Sigmoid colon (tissue), 7 donors: ENCODE measurements at places on chromosomes 3 and 15. TPM values are rescaled to one million over a fixed set of nuclear protein-coding genes. Genes with fewer than 3 reads are reported as not detected.

The TMEM212 gene
- not detected for polyA plus RNA-seq

The MAGI1 gene
- polyA plus RNA-seq, result 10.2 TPM

The GP5 gene
- not detected for polyA plus RNA-seq

The SNTN gene
- polyA plus RNA-seq, result not detected

The MYO5C gene
- 16.4 TPM for polyA plus RNA-seq

GRCh38 chr15:76183930-76184649 is 124.3 kb downstream of the TMEM266 start:
- H3K4me3 ChIP-seq, result no peak overlapping the region
- H3K27ac ChIP-seq, result no peak overlapping the region
- no peaks in the 10 kb centered on the region for H3K4me1 ChIP-seq
- H3K27me3 ChIP-seq, result peaks cover 40% of the 10 kb centered on the region

- no peak overlapping the region for H3K27ac ChIP-seq
- DNase-seq, result no peak
- no peak overlapping the region for H3K4me3 ChIP-seq
- H3K27me3 ChIP-seq, result no peaks in the 10 kb centered on the region
- no peaks in the 10 kb centered on the region for H3K4me1 ChIP-seq
Observed at GRCh38 chr3:62521464-62522105, 148.2 kb upstream of the FEZF2 start.

DNA sequence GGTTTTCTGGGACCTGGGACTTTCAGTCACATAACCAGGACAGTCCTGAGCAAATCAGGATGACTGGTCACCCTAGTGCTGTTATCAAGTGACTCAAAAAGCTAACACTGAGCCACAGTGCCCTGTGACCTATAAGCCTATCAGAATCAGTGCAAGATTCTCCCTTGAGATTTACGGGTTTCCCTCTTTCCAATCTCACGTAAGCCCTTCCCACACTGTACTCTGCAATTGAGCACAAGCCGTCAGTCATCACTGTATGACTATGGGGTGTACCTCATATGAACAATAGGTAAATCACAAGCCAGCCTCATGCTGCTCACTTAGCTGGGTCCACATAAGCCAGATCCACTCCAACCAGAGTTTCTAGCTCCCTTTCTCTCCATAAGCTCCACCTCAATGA is 21.0 kb upstream of the CLDN18 start:
- no peak for DNase-seq
- H3K36me3 ChIP-seq, result no peaks in the 10 kb centered on the region
- H3K4me3 ChIP-seq, result no peak overlapping the region
- no peak overlapping the region for H3K27ac ChIP-seq

GRCh38 chr3:197027151-197027895 is 2.3 kb downstream of the MELTF start:
- H3K36me3 ChIP-seq, result no peaks in the 10 kb centered on the region
- no peak overlapping the region for H3K4me3 ChIP-seq
- no peaks in the 10 kb centered on the region for H3K4me1 ChIP-seq
- H3K27ac ChIP-seq, result no peak overlapping the region
- DNase-seq, result no peak
- peaks cover 35% of the 10 kb centered on the region for H3K27me3 ChIP-seq

GRCh38 chr15:93438310-93438709 is 349.3 kb upstream of the RGMA start:
- no peaks in the 10 kb centered on the region for H3K27me3 ChIP-seq
- H3K27ac ChIP-seq, result no peak overlapping the region
- no peaks in the 10 kb centered on the region for H3K4me1 ChIP-seq
- no peak for DNase-seq

DNA sequence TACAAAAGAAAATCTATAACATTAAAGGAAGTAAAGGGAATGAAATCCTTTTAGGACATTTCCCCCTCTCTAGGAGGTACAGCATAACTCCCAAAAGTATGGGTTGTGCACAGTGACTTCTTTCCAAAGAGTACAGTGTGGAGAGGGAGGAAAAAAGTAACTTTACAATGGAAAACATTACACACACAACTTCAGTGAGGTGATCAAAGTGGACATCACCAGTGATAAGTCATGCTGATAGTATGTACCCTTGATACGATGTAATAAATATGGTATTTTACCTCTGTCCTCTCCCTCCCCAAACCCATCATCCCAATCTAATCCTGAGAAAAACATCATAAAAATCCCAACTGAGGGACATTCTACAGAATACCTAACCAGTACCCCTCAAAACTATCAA is 10.8 kb downstream of the PLD1 start:
- DNase-seq, result no peak
- H3K4me1 ChIP-seq, result peaks cover 19% of the 10 kb centered on the region
- no peak overlapping the region for H3K27ac ChIP-seq
- no peaks in the 10 kb centered on the region for H3K36me3 ChIP-seq
- H3K27me3 ChIP-seq, result no peaks in the 10 kb centered on the region
- H3K4me3 ChIP-seq, result no peak overlapping the region

GRCh38 chr3:175047786-175048185 is 188.7 kb downstream of the NAALADL2 start:
- DNase-seq, result no peak
- H3K4me1 ChIP-seq, result no peaks in the 10 kb centered on the region
- no peak overlapping the region for H3K27ac ChIP-seq

DNA sequence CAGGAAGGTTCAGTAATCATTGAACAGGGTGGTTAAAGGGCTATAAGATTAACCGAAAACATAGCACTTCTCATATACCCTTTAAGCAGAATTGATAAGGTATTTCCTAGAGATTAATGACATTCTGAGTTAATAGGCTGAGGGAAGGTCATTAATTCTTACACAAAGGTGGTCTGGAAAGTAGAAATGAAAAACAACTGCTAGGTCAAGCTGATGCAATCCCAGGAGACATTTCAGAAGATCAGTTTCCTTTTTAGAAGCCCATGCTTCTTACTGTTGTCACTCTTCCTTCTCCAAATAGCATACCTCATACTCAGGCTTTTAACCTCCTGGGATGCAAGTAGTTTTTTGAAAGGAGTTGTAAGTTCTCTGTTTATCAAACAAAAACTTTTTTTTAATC is 8.8 kb downstream of the FILIP1L start:
- no peaks in the 10 kb centered on the region for H3K36me3 ChIP-seq
- H3K4me3 ChIP-seq, result no peak overlapping the region
- H3K27me3 ChIP-seq, result no peaks in the 10 kb centered on the region
- H3K27ac ChIP-seq, result peak overlapping the region; percentile 40
- DNase-seq, result no peak

- no peak overlapping the region for H3K27ac ChIP-seq
- DNase-seq, result no peak
- no peak overlapping the region for H3K4me3 ChIP-seq
- no peaks in the 10 kb centered on the region for H3K27me3 ChIP-seq
- no peaks in the 10 kb centered on the region for H3K36me3 ChIP-seq
- no peaks in the 10 kb centered on the region for H3K4me1 ChIP-seq
Observed at GRCh38 chr3:111846039-111846438, 13.0 kb upstream of the PHLDB2 start.

DNA sequence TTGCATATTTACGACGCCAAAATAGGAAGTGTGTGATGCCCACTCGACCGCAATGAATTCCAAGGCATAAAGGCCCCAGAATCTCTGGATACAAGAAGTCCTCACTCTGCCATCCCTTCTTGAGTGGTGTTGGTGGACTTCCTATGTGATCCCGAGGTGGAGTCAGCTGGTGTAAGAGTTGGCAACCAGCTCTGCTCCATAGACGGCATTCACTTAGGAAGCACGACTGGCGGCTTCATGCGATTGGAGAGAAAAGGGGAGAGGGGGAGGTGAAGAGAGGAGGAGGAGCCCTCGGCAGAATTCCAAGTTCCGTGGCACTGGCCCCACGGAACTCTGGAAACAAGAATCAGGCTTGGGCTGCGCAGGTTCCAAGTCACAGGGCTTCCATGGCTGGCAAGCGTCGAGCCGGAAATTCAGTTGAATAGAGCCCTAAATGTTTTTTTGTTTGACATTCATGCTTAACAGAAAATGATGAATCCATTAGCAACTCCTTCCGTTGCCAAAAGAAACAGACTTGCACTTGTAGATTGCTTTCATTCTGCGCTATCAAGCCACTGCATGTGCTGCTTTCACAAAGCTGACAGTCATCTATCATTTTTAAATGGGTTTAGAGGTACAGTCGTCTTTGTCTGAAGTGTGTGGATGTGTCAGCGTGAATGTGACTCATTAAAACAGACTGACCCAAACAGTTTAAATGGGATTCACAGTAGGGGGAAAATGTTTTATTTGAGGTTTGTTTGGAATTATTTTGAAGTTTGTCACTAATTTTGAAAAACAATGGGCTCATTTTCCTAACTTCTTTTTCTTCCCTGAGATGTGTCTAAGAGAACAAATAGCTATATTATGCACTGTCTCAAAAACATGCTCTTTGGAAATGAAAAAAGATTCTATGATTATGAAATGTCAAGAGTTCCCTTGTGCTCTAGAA is 428.3 kb upstream of the ATP11B start:
- no peak overlapping the region for H3K4me3 ChIP-seq
- no peak overlapping the region for H3K27ac ChIP-seq
- DNase-seq, result peak; percentile 69
- no peaks in the 10 kb centered on the region for H3K4me1 ChIP-seq
- H3K36me3 ChIP-seq, result no peaks in the 10 kb centered on the region

DNA sequence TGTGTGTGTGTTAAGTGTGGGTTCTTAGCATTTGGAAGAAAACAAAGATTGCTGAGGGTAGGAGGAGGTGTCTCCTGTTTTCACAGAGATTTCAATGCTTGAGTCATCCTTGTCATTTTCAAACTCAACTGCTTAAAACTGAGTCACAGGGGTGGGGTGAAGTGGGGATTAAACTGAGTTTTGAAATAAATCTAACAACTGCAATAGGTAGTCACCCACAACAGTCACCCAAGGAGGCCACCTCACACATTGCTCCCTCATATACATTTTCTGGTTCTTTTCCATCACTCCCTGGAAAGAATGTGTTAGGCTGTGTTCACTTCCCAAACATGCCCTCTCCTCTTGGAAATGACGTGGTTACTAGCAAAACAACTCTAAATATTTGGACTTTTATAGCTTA is 187.7 kb upstream of the CMC1 start:
- no peaks in the 10 kb centered on the region for H3K27me3 ChIP-seq
- no peak for DNase-seq
- no peaks in the 10 kb centered on the region for H3K36me3 ChIP-seq
- H3K4me3 ChIP-seq, result no peak overlapping the region
- no peaks in the 10 kb centered on the region for H3K4me1 ChIP-seq
- H3K27ac ChIP-seq, result no peak overlapping the region

DNA sequence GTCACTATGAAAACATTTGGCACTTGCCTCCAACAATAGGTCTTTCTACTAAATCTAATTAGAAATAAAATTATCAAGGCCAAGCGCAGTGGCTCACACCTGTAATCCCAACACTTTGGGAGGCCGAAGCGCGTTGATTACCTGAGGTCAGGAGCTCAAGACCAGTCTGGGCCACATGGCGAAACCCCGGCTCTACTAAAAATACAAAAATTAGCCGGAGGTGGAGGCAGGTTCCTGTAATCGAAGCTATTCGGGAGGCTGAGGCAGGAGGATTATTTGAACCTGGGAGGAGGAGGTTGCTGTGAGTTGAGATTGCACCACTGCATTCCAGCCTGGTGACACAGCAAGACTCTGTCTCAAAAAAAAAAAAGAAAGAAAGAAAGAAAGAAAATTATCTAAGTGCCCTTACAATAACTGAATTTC is 1.6 kb upstream of the PLD1 start:
- no peaks in the 10 kb centered on the region for H3K27me3 ChIP-seq
- peak overlapping the region; percentile 76 for H3K27ac ChIP-seq
- peak; percentile 79 for DNase-seq
- peaks cover 7% of the 10 kb centered on the region for H3K4me1 ChIP-seq

DNA sequence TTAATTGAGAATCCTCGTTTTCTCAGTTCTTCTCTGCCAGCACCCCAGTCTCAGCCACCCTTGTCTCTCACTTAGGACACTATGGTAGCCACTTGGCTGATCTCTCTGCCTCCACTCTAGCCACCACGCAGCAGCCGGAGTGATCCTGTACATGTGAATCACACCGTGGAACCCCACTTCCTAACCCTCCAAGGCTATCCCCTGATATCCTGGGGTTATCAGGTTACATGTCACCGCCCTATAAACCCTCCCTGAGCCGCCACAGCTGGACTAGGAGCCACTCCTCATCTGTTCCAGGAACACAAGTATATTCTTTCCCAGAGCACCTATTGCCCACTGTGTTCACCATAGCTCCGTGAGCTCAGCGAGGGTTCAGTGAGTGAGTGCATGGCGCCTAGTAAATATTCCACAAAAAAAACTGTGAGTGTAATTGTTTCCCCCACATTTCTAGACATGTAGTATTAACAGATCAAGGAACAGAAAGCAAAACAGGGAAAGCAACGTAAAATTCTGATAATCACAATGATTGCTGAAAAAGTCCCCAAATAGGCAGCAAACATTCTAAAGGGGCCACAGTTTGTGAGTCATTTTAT is 661 bp upstream of the PARP14 start:
- peak overlapping the region; percentile 89 for H3K27ac ChIP-seq
- H3K27me3 ChIP-seq, result no peaks in the 10 kb centered on the region
- DNase-seq, result no peak
- H3K4me1 ChIP-seq, result no peaks in the 10 kb centered on the region
- peak overlapping the region; percentile 69 for H3K4me3 ChIP-seq
- H3K36me3 ChIP-seq, result no peaks in the 10 kb centered on the region

DNA sequence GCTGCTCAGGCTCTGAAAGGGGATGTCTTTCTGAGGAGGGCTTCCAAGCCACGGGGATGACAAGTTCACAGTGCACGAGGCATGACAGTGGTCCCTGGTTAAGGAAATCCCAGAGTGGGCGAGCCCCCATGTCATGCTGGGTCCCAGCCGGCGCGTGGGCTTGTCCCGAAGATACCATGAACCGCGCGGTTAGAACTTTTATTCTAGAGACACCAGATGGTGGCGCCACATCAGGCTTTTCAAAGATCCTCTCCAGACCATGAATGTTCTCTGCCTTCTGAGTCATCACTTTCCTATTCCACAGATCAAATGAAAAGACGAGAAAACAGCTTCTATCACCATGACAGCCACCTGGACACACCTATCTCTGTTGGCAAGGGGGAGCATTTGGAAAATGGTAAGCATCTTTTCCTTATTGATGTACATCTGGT is 227.8 kb upstream of the LYSMD4 start:
- H3K4me3 ChIP-seq, result no peak overlapping the region
- DNase-seq, result peak; percentile 39
- no peaks in the 10 kb centered on the region for H3K27me3 ChIP-seq
- no peak overlapping the region for H3K27ac ChIP-seq
